ENCODE measurements at places on chromosomes 6 and 20.

GRCh38 chr6:169188051-169188470, 65.6 kb downstream of the THBS2 start:
- no peak for DNase-seq

GRCh38 chr6:56624046-56624727, 18.5 kb downstream of the DST start:
- DNase-seq, result no peak

DNA sequence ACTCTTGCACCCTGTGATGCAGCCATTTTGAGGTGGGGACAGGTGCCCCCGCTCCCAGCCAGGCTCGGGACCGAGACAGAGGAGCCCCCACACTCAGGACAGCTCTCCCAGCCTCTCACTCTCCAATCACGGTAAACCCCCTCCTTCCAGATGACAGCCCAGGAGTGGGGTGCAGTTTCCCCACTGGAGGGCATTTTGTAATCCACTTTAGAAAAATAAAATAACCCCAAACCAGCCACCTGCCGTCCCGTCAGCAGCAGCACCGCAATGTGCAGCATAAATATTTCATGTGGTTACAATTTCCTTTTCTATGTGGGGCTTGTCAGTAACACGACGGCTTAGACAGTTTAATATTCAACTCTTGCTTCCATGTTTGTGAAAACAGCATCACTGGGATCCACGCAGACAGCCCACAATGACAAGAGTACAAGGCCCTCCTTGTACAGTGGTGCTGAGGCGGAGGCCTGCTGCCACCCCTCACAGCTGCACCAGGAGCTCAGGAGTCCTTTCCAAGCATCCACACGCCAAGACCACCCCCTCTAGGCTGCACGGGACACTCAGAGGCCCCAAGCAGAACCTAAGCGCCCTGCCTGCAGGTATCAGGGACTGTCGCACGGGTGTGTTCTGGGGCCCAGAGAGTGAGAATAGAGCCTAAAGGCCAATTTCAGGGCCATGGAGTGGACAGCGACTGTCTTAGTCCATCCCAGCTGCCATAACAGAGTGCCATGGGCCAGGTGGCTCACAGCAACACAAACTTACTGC, 116.7 kb downstream of the JPH2 start:
- no peak for DNase-seq

- DNase-seq, result no peak
Observed at GRCh38 chr20:61951695-61952533, 113.8 kb downstream of the TAF4 start.

DNA sequence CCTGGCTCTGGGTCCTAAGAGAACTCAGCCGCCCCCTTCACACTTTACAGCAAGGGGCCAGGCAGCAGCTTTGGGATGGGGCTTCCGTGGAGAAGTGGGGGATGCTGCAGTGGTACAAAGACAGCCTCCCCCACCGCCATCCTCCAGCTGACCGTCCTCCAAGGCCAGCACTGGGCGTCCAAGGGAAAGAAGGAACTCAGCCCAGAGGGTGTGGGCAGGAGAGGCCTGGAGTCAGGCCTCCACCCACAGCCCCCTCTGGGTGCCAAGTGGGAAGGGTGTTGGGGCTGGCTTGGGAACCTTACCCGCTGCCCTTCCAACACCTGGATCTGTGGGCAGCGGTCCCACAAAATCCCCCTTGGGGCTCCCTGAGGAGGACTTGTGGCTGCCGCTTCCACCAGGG, 13.1 kb downstream of the STMN3 start:
- no peak for DNase-seq

DNA sequence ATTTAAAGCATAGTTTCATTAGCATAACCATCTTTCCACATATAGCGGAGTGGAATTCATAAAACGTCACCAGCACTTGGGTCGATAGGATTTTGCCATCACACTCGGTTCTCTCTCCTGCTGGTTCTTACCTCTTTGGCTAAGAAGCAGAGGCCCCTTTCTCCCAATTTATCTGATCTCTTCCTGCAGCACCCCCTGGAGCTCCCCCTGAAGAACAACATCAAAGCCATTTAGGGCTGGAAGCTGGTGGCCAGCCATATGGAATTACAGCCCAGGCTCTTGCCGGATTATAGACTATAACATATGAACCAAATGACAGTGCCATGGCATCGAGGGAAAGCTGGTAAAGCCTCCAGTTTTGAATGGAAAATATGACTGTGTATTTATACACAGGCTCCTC, 6.4 kb upstream of the KIF6 start:
- DNase-seq, result no peak

DNA sequence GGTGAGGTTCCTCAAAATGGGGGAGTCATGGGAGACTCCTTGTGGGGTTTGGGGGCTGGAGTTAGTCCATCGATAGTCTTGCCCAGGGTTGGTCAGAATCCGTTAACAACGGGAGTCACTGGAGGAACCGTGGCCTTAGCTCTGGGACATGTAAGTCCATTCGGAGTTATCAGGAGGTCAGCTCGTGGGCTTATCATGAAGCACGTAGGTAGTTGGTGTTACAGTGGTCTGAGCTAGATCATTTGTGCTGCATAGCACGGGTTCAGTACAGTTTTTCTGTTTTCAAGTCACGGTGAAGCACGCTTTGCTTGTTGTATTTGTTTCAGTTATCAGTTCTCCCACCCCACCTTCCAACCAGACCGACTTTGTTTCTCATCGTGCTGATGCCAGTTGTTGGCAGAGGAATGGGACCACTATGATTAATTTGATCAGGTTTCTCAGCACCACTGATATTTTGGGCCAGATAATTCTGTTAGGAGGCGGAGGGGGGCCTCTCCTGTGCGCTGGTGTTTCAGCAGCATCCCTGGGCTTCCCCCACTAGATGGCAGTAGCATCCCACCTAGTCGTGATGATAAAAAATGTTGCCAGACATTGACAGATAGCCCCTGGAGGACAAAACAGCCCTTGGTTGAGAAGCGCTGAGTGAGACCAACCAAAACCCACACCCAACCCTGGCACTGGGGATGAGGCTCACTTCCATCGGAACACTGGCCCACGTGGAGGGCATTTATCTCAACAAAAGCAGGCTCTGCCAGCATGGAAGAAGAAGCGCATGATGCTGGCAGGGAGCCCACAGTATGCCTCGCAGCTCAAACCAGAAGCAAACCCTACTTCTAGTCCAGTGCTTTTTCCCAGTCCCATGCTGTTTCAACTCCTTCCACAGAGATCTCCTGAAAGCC, 2.2 kb upstream of the APMAP start:
- peak; percentile 95 for DNase-seq

DNA sequence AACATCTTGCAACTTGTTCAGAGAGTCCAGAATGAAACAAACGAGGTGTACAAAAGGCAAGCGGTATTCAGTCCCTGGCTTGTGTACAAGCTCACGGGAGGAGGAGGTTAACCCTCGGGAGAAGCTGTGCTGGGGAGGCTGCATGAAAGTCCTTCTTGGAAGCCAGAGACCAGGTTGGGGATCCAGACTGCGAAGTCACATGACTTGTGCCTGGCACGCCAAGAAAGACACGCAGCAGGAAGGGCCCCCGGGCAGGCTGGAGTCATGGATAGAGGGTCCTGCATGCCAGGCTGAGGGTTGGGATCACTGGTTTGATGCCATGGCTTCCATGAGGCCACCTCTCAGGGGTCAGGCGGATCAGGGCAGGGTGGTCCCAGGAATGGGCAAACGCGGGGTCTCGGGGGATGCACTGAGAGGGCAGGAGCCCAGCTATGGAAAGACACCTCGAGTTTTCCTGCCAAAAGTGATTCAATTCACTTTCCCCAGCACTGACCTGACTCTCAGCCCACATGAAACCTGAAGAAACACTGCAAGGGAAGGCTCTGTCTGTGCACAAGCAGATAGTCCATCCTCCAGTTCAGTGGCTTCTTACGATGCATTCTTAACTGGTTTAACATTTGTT, 79.4 kb downstream of the DLL1 start:
- DNase-seq, result no peak

GRCh38 chr20:4545526-4545925, 176.2 kb upstream of the PRND start:
- no peak for DNase-seq

- DNase-seq, result no peak
Observed at GRCh38 chr20:19555726-19556125, 202.3 kb upstream of the RIN2 start.

- no peak for DNase-seq
Observed at GRCh38 chr6:21931641-21932335, 338.2 kb downstream of the SOX4 start.

- DNase-seq, result no peak
Observed at GRCh38 chr6:113642001-113642713, 215.0 kb upstream of the MARCKS start.

DNA sequence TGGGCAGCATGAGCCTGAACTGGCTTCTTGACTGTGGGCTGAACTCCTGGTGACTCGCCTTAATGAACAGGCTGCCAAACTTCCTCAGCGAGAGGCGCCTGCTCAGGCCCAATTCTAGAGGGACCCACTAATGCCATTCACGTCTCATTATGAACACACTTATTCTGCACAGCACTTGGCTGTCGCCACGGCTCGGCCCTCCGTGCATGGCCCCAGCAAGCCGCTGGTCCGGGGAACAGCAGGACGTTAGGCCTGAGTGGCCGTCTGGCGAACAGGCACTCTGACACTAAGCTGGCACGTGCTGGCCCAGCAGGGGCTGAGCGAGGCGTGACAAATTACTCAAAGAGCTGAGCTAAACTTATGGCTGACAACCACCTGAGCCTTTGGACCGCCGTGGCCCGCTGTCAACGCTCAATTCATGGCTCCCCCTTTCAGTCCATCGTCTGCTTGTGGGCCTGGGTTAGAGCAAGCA, 45.9 kb downstream of the INSM1 start:
- peak; percentile 27 for DNase-seq

GRCh38 chr20:45340951-45341350, 7.3 kb downstream of the SDC4 start:
- no peak for DNase-seq

DNA sequence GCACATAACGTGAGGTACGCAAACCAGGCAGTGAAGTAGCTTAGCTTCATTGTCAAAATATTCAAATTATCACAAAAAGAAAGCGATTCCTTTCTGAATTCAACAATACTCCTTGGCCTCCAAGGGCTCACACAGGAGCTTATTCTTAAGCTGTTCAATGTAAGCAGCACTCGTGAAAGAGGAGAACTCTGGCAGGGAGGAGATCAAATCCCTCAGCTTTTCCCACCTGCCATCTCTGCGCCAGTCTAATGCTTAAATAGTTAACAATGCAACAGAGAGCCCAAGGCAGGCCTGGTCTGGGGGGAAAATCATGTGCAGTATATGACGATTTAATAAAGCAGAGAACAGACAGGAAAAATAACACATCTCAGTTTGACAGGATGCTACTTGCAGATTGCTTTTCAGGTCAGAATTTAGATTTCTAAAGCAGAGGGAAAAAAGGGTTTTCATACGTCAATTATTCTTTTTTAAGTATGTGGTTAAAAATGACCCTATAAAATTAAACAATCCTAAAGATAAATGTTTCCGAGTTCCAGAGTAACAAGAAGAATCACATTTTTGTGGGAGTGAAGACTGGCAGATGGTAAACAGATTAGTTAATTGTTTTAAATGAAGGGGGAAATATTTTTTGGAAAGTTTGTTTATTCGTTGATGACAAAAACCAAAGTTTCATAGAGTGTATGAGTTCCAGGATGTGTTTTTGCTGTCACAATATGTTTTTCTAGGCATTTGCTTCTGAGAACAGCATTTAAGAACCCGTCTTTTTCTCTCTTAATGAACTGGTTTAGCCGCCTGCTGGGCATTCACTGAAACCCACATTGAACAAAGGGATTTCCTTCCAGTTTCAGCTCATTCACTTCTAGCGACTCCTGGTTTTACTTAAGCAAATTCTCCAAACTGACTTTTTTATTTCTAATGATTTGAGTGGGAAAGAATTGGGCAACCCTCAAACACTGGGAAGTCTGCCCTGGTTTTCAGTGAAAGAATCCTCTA, 45.9 kb downstream of the PLAGL1 start:
- no peak for DNase-seq

- no peak for DNase-seq
Observed at GRCh38 chr6:144351379-144352127, 66.4 kb downstream of the UTRN start.

DNA sequence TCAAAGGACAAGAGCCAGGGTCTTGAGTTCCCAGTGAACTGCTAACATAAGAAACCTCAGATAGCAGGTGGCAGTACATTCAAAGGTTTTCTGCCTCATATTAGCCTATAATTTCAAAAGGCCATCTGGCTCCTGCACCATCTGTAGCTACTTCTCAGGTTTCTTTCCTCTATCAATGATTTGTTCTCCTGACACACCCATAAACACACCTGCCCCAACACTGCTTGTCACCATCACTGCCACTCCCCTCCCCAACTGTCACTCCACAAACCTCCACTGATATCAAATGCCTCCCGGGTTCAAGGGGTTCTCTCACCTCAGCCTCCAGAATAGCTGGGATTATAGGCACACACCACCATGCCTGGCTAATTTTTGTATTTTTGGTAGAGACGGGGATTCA, 152.7 kb upstream of the SLC22A16 start:
- no peak for DNase-seq

- DNase-seq, result no peak
Observed at GRCh38 chr6:110813338-110814101, 1.7 kb downstream of the CDK19 start.

- no peak for DNase-seq
Observed at GRCh38 chr20:17827759-17828559, 128.2 kb downstream of the BANF2 start.

DNA sequence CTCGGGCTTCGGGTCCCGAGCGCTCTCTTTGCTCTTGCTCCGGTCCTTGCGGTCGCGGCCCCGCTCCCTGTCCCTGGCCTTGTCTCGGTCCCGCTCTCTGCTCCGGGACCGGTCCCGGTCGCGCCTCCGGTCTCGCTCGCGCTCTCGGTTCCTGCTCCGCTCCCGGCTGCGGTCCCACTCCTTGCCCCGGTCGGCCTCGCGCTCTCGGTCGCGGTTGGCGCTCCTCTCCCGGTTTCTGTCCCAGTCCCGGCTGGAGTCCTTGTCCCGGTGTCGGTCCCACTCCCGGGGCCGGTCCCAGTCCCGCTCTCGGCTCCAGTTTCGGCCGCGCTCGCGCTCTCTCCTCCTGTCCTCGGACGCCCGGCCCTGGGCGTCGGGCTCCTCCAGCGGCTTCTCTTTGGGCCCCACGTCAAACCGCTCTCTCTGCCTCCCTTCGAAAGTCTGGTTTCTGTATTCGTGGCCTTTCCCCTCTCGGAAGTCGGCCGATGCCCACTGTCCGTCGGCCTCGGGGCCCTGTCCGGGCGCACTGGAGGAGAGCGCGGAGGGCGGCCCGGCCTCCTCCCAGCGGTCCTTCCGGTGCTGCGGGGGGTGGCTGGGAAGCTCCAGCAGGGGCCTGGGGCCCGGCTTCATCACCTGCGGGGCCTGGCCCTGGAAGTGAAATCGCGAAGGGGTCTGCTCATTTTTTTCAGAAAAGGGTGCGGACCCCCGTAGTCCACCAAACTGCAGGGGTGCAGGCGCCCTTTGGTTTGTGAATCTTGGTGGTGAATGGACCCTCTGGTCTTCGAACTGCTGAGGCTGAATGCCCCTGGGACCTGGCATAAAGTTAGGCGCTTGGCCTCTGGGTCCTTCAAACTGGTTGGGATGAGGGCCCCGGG, 17.9 kb upstream of the TCFL5 start:
- DNase-seq, result no peak

DNA sequence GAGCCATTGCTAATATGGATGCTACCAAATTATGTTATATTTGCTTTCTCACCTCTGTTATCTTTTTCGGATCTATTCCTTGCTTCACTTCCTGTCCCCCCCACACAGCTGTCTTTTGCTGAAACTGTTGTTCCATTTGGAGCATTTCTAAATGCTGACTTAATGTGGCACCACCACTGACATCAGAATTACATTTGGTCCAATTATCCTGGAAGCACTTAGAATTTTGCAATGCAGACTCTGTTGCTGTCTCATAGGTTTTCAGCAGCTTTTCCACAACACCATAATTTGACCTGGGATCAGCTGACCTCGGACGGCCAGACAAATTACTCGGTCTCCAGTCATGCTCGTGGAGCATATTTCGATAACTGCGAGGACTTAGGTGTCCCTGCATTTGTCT, 12.8 kb downstream of the KIAA0408 start:
- no peak for DNase-seq

All from hypothalamus (tissue), 51 donors.